ENCODE measurements at places on chromosomes 2 and 18. TPM values are rescaled to one million over a fixed set of nuclear protein-coding genes. Genes with fewer than 3 reads are reported as not detected.

GRCh38 chr2:20208476-20208859, 16.5 kb downstream of the SDC1 start:
- DNase-seq: peak; percentile 26

GRCh38 chr2:42935692-42936671, 143.6 kb upstream of the HAAO start:
- DNase-seq: no peak

DNA sequence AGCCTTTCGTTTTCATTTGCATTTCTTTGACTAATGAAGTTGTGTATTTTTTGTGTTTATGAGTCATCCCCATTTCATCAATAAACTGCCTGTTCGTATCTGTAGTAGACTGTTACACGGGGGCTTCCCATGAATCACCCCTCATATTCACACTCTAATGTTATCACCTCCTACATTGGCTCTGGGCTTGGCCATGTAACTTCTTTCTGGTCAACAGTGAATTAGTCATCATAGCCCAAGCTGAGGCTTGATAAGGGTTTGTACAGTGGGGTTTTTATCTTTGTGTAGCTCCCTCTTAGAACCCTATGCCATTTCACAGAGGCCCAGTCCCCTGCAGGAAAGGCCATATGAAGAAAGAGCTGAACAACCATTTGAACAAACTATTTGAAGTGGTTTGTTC, 151.0 kb downstream of the CCBE1 start:
- DNase-seq: no peak

- DNase-seq: no peak
Observed at GRCh38 chr2:69151931-69152330, 139.0 kb downstream of the ANTXR1 start.

DNA sequence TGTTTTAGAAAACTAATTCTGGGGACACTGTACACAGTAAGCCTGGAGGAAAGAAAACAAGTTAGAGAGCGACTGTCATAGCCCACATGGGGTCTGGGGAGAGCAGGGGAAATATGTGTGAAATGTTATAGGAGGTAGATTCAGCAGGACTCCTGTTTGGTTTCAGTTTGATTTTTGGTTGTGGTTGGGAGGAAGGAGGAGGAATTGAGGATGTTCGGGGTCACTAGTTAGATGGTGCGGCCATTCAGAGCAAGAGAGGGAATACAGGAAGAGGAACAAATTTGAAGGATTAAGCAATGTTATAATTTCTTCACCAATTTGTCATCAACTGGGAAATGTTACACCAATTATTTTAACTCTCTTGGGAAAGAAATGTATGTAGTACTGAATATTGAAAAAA, 25.1 kb downstream of the TTC39C start:
- DNase-seq: no peak

DNA sequence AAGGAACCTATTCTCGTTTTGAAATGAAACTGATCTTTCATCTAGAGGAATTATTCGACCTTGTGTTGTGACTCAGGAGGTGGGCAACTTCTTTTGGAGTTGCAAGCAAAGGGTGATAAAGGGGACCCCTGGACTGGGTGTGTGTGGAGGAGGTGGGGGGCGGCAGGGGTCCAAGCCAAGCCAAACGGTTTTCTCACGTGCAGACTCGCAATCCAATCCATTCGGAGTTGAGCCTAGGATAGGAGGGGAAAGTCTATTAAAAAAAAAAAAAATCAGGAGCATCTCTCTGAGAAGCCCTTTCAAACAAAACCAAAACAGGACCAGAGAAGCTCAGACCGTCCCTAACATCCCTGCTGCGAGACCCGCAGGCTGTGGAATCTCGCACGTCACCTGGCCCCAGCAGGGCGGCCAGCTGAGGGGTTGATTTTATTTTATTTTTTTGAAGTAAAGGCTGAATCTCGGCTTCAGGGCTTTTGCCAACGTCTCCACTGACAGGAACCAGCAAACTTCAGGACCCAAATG, 3.7 kb upstream of the ZEB2 start:
- no peak for DNase-seq

- no peak for DNase-seq
Observed at GRCh38 chr18:73741946-73742345, 405.7 kb downstream of the FBXO15 start.

DNA sequence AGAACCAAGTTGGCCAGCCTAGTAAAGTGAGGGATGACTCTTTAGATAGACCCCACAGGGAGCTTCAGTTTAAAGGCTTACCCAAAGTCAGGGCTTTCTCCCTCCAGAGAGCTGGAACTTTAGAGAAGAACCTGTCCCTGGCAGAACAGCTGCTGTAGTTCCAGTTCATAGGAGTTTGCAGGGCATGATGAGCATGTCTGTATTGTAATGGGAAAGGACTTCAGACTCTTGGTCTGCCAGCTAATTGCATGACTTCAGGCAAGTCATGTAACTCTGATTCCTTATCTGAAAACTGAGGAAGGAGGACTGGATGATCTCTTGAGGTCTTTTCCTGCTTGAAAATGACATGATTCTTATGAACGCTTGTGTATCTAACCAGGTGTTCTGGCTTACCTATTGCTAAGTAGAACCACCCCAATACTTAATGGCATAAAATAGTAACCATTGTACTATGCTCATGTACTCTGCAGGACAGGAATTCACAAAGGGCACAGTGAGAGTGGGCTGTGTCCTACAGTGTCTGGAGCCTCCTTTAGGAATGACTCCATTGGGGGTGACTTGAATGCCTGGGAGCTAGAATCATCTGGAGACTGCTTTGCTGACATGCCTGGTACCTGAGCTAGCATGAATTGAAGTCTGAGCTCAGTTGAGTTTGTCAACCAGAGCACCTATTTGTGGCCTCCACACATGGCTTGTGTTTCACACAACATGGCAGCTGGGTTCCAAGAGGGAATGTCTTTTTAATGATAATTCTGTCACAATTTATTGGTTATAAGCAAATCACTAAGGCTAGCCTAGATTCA, 18.9 kb downstream of the SP5 start:
- DNase-seq: no peak

GRCh38 chr2:229376866-229377265, 105.8 kb upstream of the PID1 start:
- no peak for DNase-seq

DNA sequence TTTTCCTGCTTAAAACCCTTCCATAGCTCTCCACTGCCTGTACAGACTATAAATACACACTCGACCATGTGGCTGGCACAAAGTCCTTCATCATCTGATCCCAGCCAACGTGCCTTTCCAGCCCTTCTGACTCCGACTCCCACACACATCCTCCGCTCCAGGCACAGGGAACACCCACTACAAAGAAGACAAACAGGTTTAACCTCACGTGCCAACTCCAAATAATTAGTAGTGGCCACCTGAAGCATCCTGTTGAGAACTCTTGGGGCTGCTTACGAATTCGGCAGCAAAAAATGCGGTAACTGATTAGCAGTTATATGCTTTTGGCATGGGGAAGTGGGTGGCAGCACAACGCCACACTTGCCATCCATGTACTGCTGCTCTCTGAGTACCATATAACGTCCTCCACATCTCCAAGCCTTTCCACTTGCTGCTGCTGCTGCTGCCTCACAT, 12.1 kb downstream of the SPIRE1 start:
- DNase-seq: no peak

GRCh38 chr18:78776706-78777285, 202.8 kb upstream of the SALL3 start:
- DNase-seq: no peak

DNA sequence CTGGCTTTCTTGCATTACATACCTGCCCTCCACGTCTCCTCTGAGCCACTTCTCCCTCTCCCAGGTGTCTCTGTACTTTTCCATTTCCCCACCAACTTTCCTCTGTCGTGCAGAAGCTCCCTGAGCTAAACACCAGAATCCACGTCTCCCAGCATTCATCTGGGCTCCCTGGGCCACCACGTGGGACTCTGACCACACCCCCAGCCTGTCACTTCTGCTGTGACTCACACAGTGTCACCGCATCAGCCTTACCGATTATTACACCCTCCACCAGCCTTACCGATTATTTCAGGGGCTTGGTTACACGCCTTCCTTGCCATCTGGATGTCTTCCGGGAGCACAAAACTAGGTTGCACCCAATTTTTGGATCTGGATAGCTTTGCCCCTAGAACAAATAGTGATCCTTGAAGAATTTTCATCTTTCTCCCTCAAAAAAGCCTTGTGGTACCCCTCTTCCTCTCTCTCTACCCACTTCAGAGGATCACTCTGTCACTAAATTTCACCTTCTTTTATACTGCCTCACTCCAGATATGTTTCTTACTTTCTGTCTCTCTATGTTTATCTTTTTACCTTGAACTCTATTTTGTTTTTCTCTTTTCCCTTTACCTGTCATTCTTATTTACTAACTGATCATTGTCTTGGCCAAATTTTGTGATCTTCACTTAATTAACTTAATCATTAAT, 136.9 kb upstream of the CAB39 start:
- no peak for DNase-seq

DNA sequence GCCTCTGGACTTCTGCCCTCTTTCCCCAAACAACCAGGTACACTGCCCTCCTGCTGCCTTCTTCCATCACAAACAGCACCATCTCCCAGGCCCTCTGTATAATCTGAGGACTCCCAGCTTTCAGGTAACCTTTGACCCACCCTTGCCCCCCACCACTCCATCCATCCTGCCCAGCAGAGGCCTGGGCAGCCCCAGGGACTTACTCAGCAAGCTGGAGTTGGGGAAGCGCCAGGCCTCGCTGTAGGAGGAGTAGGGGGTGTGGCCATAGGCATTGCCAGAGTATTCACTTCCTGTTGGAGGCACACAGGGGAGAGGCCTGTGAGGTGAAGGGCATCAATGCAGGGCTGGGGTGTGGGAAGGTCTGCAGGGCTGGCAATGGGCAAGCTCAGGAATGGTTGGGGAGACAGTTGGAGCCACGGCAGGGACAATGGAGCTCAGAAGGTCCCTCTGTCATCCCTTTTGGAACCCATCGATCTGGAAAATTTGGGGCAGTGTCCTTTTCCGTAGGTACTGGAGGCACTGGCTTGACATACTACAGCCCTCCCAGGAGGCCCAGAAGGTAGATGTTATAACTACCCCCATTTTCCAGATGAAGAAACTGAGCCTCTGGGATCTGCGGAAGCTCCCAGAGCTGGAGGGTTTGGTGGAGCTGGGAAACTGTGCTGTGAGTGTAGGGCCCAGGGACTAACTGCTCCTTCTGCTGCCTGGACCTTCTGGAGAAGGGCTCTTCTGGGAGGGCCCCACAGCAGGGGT, 46.3 kb downstream of the PSD4 start:
- no peak for DNase-seq

DNA sequence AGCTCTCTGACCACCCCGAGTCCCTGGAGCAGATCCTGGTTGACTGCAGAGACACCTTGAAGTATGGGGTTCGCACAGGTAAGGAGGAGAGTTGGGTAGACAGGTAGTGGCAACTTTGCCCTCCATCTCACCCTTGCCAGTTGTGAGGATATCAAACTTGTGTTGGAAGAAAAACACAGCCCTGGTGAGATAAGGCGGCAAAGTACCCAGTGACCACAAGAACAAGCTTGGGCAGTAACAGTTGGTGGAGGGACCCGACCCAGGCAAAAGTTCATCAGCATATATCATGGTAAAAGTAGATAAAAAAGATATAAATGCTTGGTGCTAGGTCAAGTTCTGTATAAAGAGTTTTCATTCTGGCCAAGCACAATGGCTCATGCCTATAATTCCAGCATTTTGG, 14.4 kb downstream of the GAD1 start:
- DNase-seq: no peak

GRCh38 chr2:18208956-18209355, 330.5 kb downstream of the KCNS3 start:
- no peak for DNase-seq

DNA sequence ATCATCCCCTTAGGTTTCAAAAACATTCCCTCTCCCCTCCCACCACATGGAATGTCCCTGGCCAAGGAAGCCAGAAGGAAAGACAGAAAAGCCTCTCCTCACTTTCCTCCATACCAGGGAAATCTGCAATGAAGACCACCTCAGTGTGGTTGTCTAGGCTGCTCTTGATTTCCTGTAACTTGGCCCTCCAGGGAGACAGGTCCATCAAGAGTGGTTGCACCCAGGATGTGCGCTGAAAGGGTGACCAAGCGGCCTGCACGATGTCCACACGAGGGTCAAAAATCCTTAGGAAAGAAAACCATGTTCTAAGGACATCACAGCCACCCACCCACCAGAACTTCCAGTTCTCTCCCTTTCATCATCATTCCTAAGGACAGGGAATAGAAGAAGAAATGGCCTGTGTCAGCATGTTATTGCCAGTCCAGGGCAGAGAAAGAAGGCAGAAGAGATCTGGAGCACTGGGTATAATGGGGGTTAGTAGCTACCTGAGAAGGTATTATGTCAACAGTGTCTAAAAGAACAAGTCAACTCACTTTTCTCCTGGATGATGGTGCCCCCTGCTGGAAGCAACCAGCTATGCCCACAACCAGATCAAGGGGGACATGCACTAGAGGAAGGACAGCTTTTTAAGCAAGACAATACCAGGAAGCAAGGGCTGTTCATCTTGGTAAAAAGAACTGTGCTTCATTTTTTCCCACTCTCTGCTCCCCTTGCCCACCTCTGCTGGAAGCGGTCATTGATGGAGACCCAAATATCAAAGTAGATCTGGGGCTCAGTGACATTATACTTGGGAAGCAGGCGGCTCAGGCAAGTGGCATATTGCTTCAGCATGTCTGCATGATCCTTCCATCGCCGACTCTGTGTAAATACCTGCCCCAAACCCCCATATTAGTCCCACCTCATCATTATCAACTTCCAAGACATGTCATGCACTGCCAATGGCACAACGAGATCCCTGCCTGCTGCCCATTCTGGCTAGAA, 9.3 kb downstream of the GGCX start:
- DNase-seq: peak; percentile 82

- DNase-seq: no peak
Observed at GRCh38 chr2:238129166-238130010, 9.1 kb upstream of the KLHL30 start.

DNA sequence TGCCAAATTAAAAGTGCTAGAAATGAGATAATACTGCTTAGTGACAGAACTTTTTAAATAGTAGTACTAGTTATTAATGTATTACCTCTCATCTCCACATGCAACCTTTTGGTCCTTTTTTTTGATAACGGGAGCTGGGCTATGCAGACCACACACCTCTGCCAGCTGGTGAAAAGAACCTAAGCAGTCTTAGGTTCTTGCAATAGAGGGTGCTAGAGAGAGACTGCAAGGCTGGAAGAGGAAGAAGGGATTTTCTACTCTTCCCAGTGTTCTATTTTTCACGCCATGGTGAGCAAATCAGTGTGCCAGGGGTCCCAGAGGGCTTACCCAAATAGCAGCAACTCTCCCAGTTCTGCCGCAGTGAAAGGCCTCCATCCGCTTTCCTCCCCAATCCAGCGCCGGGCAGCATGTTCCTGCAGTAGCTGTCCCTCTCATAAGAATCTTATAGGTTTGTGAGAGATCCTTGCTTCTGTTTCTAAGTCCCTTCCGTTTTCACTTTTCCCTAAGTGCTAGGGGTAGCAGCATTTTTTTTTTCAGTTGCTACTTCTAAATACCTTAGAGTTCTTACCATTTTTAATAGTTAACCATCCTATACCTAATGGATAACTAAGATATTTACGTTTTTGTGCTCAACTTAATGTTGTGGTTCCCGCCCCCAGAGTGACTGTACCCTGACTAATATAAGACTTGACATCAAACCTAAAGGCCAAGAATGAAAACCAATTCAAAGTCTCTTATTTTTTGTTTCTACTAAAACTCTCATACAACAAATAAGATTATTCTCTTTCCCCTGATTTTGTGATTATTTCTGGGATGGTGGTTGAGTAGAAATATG, 69.4 kb upstream of the UBE2E3 start:
- no peak for DNase-seq

GRCh38 chr2:42815726-42816125, 23.3 kb upstream of the HAAO start:
- no peak for DNase-seq

Gene SCN1A
- total RNA-seq: not detected

Gene NT5DC4
- not detected for total RNA-seq

Gene FHOD3
- total RNA-seq: 0.53 TPM

Gene CAVIN2
- 28.1 TPM for total RNA-seq

Gene NOP58
- total RNA-seq: 173 TPM

Gene METAP1D
- 11.3 TPM for total RNA-seq

Data from SJSA1 (cell line).